Fibroblast of villous mesenchyme (primary cell): ENCODE measurements at places on chromosomes 6 and 20.

DNA sequence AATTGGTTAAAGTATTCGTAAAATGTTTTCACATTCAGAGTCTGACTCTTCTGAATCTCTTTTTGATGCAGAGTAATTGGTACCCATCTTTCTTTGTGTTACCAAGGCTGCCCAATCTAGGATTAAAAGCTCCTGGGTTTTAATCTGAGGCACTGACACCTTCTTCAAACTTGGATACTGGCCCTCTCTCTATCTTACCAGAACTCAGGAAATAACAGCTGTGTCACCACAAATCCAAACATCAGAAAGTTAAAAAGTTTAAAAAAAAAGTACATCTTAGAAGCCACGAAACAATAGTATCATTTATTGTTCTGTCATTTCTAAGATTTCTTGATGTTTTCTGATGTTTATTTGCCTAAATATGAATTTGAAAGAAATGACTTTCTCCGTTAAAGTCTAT, 255.5 kb upstream of the RUNX2 start:
- DNase-seq = no peak

- DNase-seq = no peak
Measured at GRCh38 chr6:83711958-83712357, 3.1 kb upstream of the SNAP91 start.

DNA sequence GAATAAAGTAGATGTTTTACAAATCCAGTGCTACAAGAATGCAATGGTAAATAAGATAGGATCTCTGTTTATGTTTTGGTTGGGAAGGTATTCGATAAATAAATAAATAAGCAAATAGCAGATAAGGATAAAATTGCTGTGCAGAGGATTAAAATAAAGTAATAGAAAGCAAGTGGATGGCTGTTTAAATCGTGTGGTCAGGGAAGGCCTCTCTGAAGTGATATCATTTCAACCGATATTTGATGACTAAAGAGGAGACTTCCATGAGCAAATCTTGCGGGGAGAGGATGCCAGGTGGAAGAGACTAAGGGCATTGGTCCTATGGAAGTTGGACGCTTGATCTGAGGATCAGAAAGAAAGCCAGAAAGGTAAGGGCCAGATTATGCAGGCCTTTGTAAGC, 92.0 kb upstream of the CCN2 start:
- no peak for DNase-seq

DNA sequence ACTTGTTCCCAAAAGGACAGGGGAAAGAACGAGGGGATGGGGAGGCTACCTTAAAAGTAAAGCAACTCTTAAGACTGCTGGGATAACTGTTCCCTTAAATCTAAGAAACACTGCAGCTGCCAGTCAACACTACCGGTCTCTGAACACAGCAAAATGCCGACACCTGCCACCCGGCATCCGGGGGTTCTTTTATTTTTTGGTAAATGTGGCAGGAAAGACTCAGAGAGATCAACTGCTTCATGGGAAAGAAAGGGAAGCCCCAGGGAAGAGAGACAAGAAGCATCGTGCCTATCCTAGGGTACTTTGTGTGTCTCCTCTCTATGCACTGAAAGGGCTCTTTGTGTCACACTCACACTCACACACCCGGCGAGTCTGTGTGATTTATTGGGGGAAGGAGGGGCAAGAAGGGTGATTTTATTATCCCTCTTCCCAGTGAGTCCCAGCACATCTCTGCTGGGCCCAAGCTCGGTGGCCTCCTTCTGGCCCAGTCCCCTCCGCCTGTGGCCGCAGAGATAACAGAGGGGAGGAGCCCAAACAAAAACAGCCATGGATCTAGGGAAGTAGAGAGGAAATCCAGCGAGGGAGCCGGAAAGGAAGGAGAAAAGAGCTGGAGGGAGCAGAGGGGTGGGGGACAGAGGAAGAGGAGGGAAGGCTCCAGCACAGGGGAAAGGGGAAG, 1.4 kb downstream of the FYN start:
- DNase-seq = no peak

GRCh38 chr6:29710281-29710941, 12.8 kb upstream of the HLA-F start:
- DNase-seq = no peak

DNA sequence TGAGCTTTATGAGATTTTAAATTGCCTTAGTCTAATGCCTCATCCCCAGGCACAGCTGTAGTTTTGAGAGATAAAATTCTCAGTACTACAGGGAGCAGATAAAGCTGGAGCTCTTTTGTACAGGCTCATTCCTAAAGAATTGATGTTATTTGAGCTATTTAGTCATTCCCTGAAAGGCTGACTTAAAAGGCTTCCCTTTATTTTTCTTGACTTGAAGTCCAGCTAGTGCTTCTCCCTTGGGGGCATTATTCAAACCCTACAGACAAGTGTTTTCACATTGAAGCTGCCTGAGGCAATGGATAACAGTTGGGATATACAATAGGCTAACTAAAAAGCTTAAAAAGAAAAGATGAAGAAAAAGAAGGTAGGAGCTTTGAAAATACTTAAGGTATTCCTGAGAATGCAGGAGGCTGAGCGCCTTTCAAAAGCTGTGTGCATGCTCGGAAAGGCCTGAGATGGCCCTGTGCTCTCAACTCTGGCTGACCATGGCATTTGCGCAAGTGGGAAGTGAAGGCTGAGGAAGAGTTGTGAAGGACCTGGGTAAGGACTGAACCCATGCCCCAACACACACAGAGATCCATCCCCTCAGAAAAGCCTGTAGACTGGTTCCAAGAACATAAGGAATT, 315.1 kb downstream of the SMOC2 start:
- DNase-seq = no peak

DNA sequence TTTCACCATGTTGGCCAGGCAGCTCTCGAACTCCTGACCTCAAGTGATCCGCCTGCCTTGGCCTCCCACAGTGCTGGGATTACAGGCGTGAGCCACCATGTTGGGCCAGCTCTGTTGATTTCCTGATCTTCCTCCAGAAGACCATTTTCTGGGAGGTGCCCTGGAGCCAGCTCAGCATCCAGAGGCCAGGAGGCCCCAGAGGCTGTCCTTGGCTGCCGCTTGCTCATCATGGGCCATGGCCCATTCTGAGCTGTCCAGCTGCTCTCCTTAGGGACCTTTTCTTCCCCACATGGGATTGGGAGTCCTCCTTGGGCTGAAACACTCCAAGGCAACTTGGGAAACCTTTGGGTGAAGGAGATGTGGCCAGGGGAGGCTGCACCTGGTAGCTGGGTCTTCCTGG, 15.4 kb downstream of the LRRC73 start:
- DNase-seq = no peak

- DNase-seq = no peak
Measured at GRCh38 chr20:36644032-36644705, 1.8 kb downstream of the SLA2 start.

DNA sequence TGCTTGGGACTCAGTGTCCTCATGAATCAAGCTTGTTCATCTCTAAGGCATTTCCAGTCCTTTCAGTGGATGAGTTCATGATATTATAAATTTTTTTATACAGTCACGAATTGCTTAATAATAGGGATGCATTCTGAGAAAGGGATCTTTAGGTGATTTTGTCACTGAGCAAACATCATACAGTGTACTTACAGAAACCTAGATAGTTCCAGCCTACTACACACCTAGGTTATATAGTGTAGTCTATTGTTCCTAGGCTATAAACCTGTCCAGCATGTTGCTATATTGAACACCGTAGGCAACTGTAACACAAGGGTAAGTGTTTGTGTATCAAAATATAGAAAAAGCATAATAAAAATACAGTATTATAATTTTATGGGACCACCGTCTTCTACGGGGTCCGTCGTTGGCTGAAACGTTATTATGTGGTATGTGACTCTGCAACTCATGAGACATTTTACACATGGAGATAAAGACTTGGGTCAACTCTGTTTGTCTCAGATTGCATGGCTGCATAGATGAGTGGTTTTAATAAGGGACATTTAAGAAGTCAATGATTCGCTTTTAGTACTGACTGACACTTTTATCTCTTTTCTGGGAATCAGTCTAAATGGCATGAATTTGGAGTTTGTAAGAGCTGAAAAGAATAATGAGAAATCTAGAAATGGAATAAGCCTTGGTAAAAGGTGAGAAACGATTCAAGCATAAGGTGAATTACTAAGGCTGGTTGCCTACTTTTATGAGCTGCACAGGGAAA, 33.2 kb downstream of the CLIC5 start:
- DNase-seq = no peak

DNA sequence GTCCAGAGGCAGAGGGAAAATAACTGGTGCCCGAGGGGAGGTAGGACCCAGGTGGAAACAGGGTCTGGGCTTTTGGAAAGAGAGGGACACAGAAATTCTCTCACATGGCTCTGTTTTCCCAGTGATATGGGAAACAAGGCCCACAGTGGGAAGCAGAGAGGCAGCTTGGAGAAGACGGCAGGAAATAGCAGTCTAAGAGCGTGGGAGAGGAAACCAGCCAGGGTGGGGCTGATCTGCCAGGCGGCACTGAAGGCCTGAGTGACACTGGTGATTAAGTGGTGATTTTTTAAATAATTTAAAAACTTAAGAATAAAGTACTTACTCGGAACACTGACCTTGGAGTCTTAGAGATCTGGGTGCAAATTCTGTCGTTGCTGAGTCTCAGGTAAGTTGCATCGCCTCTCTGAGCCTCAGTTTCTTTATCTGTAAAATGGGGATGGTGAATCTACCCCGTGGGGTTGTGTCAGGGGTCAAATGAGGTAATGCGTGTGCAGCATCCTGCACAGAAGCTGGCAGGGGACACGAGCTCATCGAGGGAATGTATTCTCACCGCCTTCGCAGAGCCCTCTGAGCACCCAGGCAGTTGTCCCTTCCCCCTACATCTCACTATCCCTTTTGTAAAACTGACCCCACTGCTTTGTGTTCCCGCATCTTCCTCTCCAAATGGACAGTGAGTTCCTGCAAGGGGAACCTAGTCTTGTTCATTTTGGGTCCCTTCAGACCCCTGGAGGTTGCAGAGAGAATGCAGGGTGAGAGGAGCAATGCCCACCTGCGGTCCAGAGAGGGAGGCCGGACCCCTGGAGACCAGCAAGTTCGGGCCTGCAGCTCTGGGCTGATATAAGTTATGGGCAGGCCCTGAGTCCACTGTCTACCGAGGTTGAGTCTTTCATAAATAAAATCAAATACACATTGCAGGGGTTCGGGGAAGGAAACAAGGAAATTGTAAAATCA, 228.6 kb upstream of the PMEPA1 start:
- no peak for DNase-seq

- DNase-seq = peak; percentile 5
Measured at GRCh38 chr20:18005990-18006364, 37.2 kb downstream of the MGME1 start.

DNA sequence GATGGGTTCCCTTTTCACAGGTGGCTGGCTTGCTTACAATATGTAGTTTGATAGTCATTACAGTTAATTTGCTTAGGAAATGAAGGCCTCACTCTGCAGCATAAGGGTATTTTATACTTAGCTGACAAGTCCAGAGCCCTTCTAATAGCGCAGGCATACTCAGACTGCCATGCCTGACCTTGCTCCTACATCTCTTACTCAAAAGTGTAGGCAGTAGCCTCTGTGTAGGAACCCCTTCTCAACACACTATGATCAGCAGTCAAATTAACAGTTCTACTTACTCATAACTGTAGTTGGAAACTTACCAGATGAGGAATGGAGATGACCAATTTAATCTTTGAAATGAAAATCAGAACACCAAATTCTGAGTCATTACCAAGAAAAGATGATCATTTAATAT, 373.5 kb downstream of the TBC1D32 start:
- no peak for DNase-seq

DNA sequence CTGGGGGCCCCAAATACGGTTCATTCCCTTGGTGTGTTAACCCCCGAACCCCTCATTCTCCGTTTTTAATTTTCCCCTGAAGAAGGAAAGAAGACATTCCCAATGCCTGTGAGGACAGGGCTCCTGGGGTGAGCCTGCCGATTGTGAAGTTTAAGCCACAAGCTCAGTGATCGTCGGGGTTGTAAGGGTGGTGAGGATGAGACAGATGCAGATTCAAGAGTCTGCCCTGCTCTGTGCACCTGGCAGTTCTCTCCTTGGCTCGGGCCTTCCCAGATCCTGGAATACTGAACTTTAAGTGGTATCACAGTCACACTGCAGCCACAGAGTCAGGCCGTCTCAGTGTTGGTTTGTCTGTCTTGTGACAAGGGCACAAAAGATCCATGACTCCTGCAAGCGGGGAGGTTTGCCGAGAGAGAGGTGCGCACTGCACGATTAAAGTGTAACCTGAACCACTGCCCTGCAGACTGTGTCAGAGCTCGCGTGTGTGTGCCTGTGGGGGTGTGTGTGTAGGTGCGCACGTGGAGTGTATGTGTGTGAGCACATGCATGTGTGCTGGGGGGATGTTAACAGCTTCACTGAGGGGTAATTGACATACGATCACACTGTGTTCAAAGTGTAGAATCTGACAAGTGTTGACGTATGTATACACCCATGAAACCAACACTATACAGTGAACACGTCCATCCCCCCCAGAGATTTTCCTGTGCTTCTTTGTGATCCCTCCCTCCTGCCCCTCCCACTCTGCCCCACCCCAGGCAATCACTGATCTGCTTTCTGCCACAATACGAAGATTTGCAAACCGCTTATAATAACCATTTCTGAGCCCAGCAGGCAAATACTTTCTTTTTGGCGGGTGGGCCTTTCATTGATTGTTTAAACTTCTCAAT, 38.9 kb downstream of the RPP40 start:
- no peak for DNase-seq

- DNase-seq = no peak
Measured at GRCh38 chr6:88477413-88477812, 311.3 kb upstream of the CNR1 start.

DNA sequence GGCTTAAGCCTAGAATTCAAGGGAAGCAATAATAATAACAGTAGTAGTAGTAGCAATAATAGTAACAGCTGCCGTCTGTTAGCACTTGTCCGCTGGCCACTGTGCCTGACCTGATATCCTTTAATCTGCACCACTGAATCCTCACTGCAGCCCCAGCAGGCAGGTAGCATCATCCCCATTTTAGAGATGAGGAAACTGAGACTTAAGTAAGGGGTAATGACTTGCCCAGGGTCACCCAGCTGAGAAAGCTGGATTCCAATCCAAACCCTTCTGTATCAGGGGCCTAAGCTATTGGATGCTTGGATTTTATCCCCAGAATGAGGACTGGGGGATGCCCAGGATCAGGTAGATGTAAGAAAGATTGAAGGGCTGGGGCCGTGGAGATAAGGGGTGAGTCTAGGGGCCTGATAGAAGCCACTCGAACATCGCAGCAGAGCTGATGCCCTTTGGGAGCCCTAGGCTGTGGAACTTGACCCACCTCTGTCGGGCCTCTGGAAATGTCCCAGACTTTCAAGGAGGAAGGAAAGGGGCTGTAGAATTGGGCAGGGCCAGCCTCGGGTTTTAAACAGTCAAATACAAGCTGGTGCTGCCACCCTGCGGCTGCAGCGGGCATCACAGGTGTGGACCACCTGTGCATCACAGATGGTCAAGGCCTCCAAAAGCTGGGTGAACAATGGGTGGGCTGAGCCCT, 102.1 kb upstream of the MYL9 start:
- peak; percentile 52 for DNase-seq

GRCh38 chr20:10629946-10630650, 43.7 kb downstream of the JAG1 start:
- DNase-seq = no peak

DNA sequence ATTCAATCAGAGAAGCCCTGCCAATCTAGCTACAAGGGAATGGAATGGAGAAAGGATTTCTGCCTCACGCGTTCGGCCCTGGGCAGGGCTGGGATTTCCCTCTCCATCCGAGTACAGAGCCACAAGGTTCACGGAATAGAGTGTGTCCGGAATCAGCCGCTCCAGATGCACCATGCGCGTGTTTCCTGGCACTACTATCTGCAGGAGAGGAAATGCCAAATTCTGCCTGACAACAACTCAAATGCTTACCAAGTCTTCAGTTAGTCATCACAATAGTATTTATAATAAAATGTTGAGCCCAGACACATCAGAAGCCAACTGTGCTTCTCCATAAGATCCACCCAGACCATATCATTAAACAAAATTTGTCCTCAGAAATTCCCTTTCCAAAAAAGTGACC, 75.1 kb downstream of the COL12A1 start:
- DNase-seq = peak; percentile 81
